Chondrocyte (in vitro differentiated cells): ENCODE measurements at places on chromosomes 7 and 10. TPM values are rescaled to one million over a fixed set of nuclear protein-coding genes. Genes with fewer than 3 reads are reported as not detected.

ORAI2 gene
- total RNA-seq: 47.4 to 55.1 TPM (median 54.0 TPM) in 3 replicates

BCCIP gene
- total RNA-seq: 25.7 to 43.3 TPM (median 25.9 TPM) in 3 replicates

HOXA11 gene
- total RNA-seq: not detected in 3 replicates

MRLN gene
- not detected in 3 replicates for total RNA-seq

POM121 gene
- total RNA-seq: 30.7 to 36.1 TPM (median 34.0 TPM) in 3 replicates

TMEM140 gene
- not detected in 3 replicates for total RNA-seq

MRC1 gene
- total RNA-seq: 0.07 TPM in 1 of 3 replicates, not detected in the others

DNA sequence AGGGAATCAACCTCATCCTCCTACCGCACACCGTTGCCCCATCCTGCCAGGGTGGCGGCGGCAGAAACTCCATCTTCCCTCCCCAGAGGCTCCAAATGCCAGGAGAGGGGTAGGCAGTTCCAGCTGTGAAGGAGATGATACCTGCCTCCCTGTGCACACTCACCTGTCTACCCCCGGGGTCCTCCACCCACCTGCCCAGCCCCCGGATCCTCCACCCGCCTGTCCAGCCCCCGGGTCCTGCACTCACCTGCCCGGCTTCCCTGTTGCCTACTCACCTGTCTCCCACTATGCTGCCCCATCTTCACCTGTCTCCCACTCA, 13.4 kb upstream of the DNAAF5 start:
- no peak overlapping the region for H3K27ac ChIP-seq
- no peak for DNase-seq
- peak overlapping the region; percentile 12 for H3K4me3 ChIP-seq
- no peaks in the 10 kb centered on the region for H3K36me3 ChIP-seq

DNA sequence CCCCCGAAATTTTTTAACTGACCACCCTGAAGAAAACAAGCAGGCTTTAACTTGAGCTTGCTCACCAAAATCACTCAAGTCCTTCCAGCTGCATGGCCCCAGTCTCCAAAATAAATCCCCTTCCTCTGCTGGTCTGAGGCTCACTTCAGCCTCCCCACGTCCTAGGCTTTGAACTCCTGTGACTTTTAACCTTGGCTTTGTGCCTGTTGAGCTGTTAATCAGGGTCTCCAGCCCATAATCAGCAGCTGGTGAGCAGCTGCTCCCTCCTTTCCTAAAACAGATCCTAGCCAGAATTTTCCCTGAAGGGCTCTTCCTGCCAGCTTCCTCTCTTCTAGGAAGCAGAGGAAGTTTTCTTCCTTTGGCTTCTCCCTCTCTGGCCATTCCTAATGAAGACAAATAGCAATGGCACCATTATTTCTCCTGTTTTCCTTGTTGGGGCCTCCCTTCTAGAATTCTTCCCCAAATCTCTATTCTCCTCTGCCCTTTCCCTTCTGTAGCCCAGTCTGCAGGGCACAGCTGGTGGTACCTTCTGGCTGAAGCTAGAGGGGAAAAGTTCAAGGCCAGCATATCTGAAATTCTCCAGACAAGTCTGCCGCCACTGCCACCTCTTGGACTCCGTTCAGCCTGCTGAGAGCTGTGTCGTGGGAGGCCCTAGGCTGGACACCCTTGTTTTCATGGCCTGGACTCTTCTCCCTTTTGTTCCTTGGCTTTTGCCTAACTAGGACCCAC, 152.1 kb downstream of the NOC3L start:
- H3K36me3 ChIP-seq: peaks cover 7% of the 10 kb centered on the region
- H3K27me3 ChIP-seq: no peaks in the 10 kb centered on the region
- H3K4me1 ChIP-seq: peaks cover 62% of the 10 kb centered on the region
- no peak for DNase-seq
- no peak overlapping the region for H3K4me3 ChIP-seq

- no peak for DNase-seq
- no peaks in the 10 kb centered on the region for H3K4me1 ChIP-seq
- H3K36me3 ChIP-seq: no peaks in the 10 kb centered on the region
- H3K27me3 ChIP-seq: peaks cover 16% of the 10 kb centered on the region
Measured at GRCh38 chr7:1317646-1318045, 85.0 kb downstream of the UNCX start.

DNA sequence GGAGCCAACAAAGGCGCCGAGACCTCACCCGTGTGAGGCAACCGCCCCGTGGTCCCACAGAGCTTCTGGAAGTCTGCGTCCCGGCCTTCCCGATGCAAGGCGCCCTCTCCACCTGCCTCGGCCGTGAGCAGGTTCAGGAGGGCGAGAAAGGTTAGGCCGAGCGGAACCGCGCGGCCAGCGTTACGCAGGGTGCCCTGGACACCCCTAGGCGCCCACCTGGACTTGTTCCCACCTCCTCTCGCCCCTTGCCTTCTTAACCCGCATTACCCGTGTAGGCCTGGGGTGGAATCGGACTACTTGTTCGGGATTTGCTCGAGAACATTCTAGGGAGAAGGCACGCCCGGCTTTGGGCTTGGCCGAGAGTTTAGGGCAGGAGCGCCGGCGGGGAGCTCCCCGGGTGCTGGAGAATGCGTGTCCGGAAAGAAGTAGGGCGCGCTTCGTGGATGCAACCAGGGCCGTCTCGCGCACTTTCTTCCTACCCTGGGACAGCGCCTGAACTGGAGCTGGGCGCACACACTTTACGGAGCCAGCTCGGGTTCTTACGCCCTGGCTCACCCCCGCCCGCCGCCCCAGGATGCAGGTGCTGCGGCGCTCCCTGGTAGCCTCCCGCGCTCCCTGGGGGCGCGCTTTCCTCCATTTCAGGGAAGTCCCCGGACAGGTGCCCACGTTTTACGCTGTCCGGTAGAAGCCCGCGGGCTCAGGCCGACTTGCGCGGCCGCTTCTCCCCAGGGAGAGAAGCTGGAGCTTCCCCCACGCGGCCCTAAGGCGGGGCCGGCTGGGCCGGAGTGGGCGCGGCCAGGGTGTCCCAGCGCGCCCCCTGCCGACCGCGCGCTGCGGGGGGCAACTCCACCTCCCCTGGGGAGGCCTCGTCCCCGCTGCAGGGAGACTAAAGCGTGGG, 74.5 kb downstream of the INSIG1 start:
- peaks cover 5% of the 10 kb centered on the region for H3K36me3 ChIP-seq
- DNase-seq: peak; percentile 76
- no peak overlapping the region for H3K27ac ChIP-seq

- peaks cover 71% of the 10 kb centered on the region for H3K27me3 ChIP-seq
- peak; percentile 64 for DNase-seq
- H3K27ac ChIP-seq: no peak overlapping the region
- H3K36me3 ChIP-seq: peaks cover 4% of the 10 kb centered on the region
- no peak overlapping the region for H3K4me3 ChIP-seq
Measured at GRCh38 chr7:155531681-155532080, 14.7 kb downstream of the CNPY1 start.

DNA sequence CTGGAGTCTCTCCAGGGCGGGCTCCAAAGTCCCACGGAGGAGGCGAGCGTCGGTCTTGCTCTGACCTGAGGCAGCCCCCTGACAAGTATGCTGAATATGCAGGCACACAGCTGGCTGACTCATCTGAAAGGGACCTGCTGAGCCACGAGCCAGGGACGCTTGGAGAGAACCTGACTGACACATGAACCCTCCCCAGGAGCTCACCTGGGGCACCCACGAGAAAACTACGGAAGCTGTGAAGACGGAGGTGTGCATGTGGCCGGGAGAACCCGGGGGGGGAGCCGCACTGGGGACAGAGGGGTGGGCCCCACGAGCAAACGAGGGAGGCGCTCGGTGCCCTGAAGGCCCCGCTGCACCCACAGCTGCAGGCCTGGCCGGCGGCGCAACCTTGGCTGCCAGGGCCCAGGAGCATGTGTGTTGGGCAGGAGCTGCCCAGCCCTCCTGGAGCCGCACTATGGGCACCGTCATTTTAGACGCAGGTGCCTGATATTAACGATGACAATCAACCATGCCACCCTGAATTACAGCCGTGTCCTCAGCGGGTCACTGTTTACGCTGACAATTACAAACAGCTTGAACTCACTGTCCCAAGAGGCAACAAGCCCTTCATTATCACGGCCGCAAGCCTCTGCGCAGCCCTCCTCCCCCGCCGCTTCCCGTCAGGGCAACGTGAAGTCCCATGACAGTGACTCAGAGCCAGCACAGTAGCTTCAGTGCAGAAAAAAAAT, 64.7 kb downstream of the DIP2C start:
- no peaks in the 10 kb centered on the region for H3K36me3 ChIP-seq
- DNase-seq: no peak
- H3K4me1 ChIP-seq: peaks cover 51% of the 10 kb centered on the region
- peak overlapping the region; percentile 100 for H3K27ac ChIP-seq

- H3K27ac ChIP-seq: no peak overlapping the region
- H3K27me3 ChIP-seq: no peaks in the 10 kb centered on the region
- no peak for DNase-seq
- H3K4me1 ChIP-seq: no peaks in the 10 kb centered on the region
Measured at GRCh38 chr7:96624954-96625353, 84.7 kb downstream of the SEM1 start.

GRCh38 chr10:5810225-5810624, 3.0 kb downstream of the GDI2 start:
- peaks cover 66% of the 10 kb centered on the region for H3K4me1 ChIP-seq
- peak overlapping the region; percentile 78 for H3K27ac ChIP-seq
- H3K36me3 ChIP-seq: peaks cover 2% of the 10 kb centered on the region
- H3K4me3 ChIP-seq: peak overlapping the region; percentile 90
- H3K27me3 ChIP-seq: no peaks in the 10 kb centered on the region
- no peak for DNase-seq

DNA sequence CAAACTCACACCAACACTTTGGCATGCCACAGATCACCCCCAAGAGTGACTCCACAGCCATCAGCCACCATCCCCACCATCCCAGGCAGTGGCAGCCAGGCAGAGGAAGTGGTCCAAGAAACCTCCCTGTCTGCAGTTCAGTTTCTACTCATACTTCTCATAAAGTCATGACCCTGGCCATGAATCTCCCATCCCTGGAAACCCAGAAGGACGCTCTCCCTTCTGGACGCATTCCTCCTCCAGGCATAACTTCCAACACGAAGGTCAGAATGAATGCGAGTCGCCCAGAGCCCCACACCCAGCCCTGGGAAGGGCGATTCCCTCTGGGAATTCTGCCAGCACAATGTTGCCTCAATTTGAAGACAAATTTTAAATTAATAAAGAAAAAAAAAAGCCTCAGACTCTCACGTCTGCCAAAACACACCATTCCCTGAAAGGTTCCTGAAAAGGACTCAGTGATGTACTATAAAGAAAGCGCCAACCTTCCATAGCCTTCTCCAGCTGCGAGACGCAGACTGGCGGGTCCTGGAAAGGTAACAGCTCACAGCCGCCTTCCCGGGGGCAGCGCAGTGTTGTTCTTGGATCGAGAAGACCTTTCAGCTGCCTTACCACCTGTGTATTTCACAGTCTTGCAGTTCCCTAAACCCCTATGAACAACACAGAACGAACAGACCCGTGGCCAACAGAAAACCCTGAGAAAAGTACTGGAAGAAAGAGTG, 307.6 kb downstream of the FRMD4A start:
- peaks cover 5% of the 10 kb centered on the region for H3K36me3 ChIP-seq
- no peaks in the 10 kb centered on the region for H3K27me3 ChIP-seq
- H3K4me3 ChIP-seq: peak overlapping the region; percentile 51
- peaks cover 30% of the 10 kb centered on the region for H3K4me1 ChIP-seq
- DNase-seq: no peak

DNA sequence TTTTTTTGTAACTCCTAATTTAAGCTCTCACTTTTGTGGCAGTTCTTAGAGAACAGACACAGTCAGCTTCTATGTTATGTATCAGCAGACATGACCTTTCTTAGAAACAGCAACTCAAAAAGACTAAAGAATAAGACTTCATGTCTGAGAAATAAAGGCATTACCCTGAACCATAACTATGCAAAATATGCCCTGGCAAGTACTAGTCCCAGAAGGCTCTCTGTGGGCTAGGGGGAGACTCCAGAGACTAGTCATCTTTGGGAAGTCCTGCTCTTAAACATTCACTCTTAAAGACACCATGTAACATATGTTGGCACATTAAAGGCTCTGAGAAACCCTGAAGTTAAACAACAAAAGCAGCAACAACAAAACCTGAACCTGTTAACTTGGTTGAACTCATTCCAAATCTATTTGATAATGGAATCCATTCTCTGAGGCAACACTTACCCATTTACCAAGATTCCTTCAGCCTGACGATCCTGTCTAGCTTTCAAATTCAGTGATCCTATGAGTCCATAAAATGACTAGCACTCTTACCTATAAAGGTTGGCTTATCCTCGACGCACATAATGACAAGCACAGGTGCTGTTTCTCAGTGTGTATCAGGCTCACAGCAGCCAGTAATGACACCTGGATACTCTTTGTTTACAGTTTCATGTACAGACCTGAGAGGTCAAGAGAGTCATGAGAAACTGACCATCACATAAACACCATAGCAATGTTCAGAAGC, 62.3 kb downstream of the OSBPL3 start:
- peaks cover 16% of the 10 kb centered on the region for H3K4me1 ChIP-seq
- DNase-seq: no peak
- H3K36me3 ChIP-seq: no peaks in the 10 kb centered on the region
- no peak overlapping the region for H3K27ac ChIP-seq
- H3K4me3 ChIP-seq: no peak overlapping the region

- H3K4me1 ChIP-seq: no peaks in the 10 kb centered on the region
- no peaks in the 10 kb centered on the region for H3K27me3 ChIP-seq
- DNase-seq: no peak
- no peak overlapping the region for H3K4me3 ChIP-seq
- H3K36me3 ChIP-seq: no peaks in the 10 kb centered on the region
Measured at GRCh38 chr10:26385443-26385842, 52.7 kb upstream of the APBB1IP start.

GRCh38 chr7:50782375-50783208, at the start of gene GRB10:
TSS of gene GRB10 (minus strand) at chr7:50782896. CDS start at chr7:50732322, 50,574 bp downstream.
- peaks cover 2% of the 10 kb centered on the region for H3K36me3 ChIP-seq
- H3K4me3 ChIP-seq: peak within 1 kb of the TSS; percentile 73
- peaks cover 60% of the 10 kb centered on the region for H3K4me1 ChIP-seq
- no peak for DNase-seq
- peak within 1 kb of the TSS; percentile 30 for H3K27ac ChIP-seq
- H3K27me3 ChIP-seq: no peaks in the 10 kb centered on the region

DNA sequence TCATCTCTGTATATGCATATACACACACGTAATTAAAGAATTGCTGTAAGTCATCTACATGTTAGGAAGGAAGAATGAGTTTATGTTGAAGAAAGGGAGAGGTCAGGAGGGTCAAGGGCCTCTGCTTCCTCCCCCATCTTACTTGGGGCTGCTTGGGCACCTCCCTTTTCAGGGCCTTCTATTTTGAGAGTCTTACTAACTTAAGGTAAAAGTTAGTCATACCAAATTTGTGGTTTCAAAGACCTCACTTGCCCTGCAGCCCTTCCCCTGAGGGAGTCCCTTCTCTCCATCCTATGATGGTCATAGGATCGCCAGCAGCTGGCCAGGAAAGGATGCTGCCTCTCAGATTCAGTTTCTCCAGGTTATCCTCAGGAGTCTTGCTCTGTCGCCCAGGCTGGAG, 2.6 kb downstream of the PLEKHS1 start:
- no peak overlapping the region for H3K4me3 ChIP-seq
- H3K27me3 ChIP-seq: no peaks in the 10 kb centered on the region
- H3K27ac ChIP-seq: no peak overlapping the region
- no peaks in the 10 kb centered on the region for H3K36me3 ChIP-seq

GRCh38 chr7:30330134-30331111, 46.0 kb downstream of the ZNRF2 start:
- peaks cover 4% of the 10 kb centered on the region for H3K36me3 ChIP-seq
- DNase-seq: no peak
- H3K27me3 ChIP-seq: no peaks in the 10 kb centered on the region
